ENCODE measurements at places on chromosomes 7 and 10.

GRCh38 chr10:44024356-44025116 is 360.4 kb downstream of the CXCL12 start:
- no peak for DNase-seq

DNA sequence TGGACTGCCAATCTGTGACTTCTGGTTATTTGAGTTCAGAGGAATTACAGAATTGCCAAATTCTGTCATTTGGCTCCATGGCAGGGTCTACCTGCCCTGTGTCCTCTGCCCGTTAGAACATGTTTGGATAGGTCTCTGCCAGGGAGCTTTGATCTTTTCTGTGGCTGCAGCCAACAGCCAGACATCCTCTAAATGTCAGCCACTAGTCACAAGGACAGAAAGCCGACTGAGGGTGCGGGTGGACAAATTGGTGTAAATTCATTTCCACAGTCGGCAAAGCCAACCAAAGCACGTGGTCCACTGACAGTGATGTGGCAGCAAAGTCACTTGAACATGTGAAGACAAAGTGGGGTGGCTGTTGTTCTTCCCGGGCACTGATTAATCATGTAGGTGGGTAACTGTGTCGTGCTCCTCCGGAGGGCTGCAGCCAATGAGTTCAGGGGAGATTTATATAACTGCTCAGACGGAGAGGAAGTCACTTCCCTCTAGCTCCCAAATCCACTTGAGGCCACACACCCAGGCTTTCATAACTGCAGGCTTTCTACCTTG is 26.7 kb upstream of the CAMK1D start:
- no peak for DNase-seq

- no peak for DNase-seq
These were observed 116.3 kb upstream of the PPP2R2D start for GRCh38 chr10:131784363-131785120.

DNA sequence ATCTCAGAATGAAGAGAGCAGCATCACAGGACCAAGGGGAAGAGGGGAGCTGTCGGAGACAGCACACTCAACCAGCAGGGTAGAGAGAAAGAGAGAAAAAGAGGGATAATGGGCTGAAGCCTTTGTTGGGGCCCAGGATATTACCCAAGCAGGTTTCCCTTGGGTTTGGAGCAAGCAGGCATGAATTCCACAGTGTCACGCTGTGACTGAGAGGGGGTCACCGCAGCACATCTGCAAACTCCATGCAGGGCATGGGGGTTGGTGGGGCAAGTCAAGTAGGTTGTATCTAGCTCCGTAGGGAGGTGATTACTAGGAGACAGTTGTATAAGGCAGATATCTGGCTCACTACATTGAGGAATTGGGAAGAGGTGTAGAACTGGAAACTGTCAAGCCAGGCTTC is 42.2 kb upstream of the SEMA3E start:
- no peak for DNase-seq

- DNase-seq = no peak
These were observed 285.4 kb upstream of the MKI67 start for GRCh38 chr10:128411643-128412042.

GRCh38 chr7:143104759-143105158 is 27.1 kb upstream of the PIP start:
- DNase-seq = no peak

DNA sequence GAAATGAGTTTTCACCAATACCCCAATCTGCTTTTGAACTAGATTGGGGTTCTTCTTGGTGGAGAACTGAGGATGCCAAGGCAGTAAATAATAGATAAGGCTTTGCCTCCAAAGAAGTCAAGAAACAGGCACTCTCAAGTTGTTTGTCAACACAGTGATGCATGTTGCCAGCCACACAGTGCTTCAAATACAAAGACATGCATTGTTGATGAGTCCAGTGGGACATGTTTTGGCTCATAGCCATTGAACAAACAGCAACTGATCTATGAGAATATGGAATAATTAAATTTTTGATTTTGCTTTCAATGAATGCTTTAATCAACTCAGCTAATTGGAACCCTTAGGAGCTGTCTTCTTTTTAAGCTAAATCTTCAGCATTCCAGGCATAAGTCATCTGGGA is 346.4 kb downstream of the THSD7A start:
- no peak for DNase-seq

- DNase-seq = no peak
These were observed 11.2 kb upstream of the ZNF485 start for GRCh38 chr10:43594944-43595589.

GRCh38 chr10:100482181-100482833 is 19.5 kb downstream of the WNT8B start:
- DNase-seq = no peak

GRCh38 chr10:60099998-60100747 is 193.8 kb upstream of the CCDC6 start:
- no peak for DNase-seq

- DNase-seq = no peak
These were observed 23.9 kb upstream of the AGFG2 start for GRCh38 chr7:100515072-100515532.

- no peak for DNase-seq
These were observed 265.4 kb downstream of the DNAJB6 start for GRCh38 chr7:157602156-157602555.

Measured in NCI-H187 treated with DMSO at 0.1 percent for 48 hours (cell line).